ENCODE measurements at places on chromosomes 5 and 9.
A peak's percentile ranks its signal among the peaks of the same experiment; 100 is the strongest.

- peak; percentile 72 for DNase-seq
Observed at GRCh38 chr5:154811653-154812465, 38.5 kb downstream of the FAXDC2 start.

DNA sequence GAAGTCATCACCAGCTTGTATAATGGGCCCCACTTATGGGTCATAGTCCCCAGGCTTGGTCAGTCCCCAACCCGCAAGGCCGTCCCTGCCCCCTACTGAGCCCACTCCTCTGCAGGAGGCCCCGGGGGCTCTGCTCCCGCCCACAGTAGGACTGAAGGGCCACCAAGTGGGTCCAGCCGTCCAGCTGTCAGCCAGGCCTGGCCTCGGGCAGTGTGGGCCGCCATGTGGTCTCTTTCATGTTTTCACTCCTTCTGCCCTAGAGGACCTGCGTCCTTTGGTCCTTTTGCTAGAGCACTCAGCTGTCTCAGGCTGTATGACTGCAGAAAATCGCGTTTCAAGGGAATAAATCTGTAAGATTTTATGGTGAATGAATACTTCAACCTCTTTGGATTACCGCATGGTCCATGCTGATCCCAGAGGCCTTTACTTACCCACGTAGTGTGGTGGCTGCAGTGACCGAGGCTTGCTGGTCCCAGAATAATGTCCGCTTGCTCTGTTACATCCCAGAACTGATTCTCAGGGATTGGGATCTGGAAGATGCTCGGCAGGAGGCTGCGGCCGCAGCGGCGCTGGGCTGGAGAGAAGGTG, 105.7 kb upstream of the FAM120A start:
- DNase-seq = no peak

GRCh38 chr9:69213647-69214046, 39.6 kb downstream of the TJP2 start:
- no peak for DNase-seq

DNA sequence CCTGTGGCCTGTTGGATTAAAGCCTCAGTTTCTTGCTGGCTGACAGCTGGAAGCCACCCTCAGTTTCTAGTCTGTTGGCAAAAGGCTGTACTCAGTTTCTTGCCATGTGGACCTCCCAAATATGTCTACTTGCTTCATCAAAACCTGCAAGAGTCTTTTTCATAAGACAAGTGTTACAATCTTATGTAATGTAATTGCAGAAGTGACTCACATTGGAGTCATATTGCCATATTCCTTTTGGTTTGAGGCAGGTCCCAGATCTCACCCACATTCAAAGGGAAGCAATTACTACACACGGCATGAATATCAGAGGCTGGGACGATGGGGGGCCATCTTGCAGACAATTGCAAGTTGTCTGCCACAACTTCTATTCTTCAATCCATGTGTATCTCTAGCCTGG, 286.7 kb upstream of the IL12B start:
- no peak for DNase-seq

- DNase-seq = no peak
Observed at GRCh38 chr5:38535248-38535750, 21.1 kb downstream of the LIFR start.

- DNase-seq = peak; percentile 71
Observed at GRCh38 chr9:105405514-105406131, 42.2 kb upstream of the FSD1L start.

GRCh38 chr5:138597661-138598400, 22.6 kb upstream of the HSPA9 start:
- no peak for DNase-seq

DNA sequence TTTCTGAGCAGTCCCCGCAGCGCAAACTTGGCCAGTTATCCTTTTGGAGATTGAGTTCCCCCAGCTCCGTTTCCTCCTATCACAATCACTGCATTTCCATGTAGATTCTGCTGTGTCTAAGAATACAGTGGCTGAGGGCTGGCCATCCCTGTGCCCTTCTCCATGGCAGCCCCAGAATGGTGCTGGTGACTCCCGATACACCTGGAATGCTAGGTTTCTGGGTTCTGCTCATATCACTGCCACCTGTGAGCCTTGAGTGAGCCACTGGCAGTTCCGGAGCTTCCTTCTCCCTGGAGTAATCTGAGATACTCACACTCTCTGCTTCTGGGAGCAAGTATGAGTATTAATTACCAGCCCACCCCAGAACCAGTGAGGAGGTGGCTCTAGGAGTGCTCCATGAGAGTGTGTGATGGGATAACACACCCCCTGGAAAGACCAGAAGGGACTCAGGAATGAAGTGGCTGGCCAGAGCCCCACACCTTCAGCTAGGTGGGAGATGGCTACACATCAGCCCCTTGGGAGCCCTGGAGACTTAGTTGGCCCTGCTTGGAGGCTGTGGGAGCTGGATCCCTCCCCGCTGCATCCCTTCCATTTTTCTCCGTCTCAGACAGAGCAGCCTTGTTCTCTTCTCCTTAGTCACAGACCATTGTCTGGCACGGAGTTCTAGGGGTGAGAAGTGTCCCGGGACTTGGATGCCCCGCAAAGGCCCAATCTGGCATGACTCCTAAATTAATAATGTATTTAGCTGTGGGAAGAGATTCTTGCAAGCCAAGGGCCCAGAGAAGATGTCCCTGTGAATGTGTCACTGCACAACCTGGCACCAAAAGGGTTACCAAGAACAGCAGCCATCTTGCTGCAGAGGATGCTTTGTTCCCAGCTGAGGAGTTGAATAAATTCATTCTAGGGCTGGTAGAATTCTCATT, 4.9 kb downstream of the PCDHGC5 start:
- no peak for DNase-seq

GRCh38 chr5:145697251-145697990, 137.7 kb downstream of the PRELID2 start:
- peak; percentile 11 for DNase-seq

GRCh38 chr5:1511048-1511447, 12.7 kb downstream of the LPCAT1 start:
- no peak for DNase-seq

DNA sequence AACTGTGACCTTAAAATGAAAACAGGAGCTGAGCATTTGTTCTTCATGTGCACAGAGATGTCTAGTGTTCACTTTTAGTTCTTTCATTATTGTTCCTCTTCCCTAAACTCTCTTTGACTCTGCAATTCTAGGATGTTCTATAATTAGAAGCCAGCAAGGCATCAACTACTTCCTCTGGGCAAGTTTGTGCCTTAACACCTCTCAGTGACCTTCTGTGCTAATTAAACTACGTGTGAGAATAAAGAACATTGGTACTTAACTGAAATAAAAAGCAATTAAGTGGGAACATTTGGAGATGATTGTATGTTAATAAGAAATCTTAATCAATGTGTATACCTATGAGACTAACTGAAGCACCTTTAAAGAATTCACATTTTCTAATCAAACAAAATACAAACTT, 242.8 kb downstream of the RASEF start:
- no peak for DNase-seq

GRCh38 chr5:137828180-137828579, 39.5 kb upstream of the MYOT start:
- DNase-seq = no peak

DNA sequence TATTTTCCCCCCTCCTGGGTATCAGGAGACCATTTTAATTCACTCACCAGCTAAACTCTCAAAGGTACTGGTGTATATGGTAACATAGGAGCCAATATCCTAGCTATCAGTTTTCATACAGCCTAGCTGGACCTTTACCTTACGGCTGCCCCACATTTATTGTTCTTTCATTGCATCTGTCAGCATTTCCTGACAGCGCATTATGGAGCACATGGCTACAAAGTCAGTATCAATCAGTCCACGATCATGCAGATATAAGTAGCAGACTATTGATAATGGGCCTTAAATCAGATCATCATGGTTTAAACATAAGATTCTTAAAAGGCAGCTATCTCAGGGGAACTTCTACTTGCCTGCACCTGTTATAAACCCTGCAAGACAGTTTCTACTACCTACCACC, 304.7 kb downstream of the KIAA0825 start:
- DNase-seq = no peak

DNA sequence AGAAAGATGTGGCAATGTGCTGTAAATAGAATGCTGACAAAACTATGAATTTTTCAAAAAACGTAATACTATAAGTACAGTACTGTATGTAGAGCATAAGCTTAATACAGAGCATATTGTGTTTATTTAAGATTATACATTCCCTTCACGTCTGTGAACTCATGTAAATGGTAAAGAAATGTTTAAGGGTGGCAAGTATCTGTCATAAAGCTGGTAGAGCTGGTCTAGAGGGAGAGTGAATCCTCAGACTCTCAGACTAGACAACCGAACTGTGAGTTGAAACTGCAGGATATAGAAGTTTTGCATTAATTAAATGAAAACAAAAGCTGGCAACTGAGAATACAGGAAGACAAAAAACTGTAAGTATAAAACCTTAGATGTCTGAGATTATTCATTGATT, 87.3 kb upstream of the ANXA1 start:
- DNase-seq = no peak

GRCh38 chr5:179263391-179264052, 81.7 kb downstream of the ADAMTS2 start:
- DNase-seq = no peak

DNA sequence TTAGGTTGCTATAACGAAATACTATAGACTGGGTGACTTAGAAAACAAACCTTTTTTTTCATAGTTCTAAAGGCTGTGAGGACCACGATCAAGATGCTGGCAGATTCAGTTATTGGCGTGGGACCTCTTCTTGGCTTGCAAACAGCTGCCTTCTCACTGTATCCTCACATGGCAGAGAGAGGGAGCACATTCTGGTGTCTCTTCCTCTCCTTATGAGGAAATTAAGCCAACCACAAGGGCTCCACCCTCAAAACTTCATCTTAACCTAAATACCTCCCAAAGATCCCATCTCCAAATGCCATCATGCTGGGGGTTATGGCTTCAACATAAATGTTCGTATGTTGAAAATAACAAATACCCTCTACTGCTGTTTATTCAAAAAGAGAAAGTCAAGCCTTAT, 197.1 kb downstream of the CEMIP2 start:
- DNase-seq = no peak

GRCh38 chr9:91289244-91289643, 72.5 kb downstream of the AUH start:
- DNase-seq = no peak

Measured in CD4-positive, alpha-beta T cell treated with Interleukin-10 for 1 hour (primary cell).